Adrenal gland (tissue), 19 donors: ENCODE measurements at places on chromosomes 6 and 20. TPM values are rescaled to one million over a fixed set of nuclear protein-coding genes. Genes with fewer than 3 reads are reported as not detected.

GRCh38 chr20:10632721-10633509 lies 40.9 kb downstream of the JAG1 start:
- DNase-seq: no peak
- H3K27me3 ChIP-seq: no peaks in the 10 kb centered on the region
- H3K4me1 ChIP-seq: no peaks in the 10 kb centered on the region
- no peak overlapping the region for H3K4me3 ChIP-seq
- no peak overlapping the region for H3K27ac ChIP-seq

- no peak overlapping the region for H3K4me3 ChIP-seq
- peaks cover 8% of the 10 kb centered on the region for H3K36me3 ChIP-seq
- no peak for DNase-seq
- no peaks in the 10 kb centered on the region for H3K27me3 ChIP-seq
- H3K4me1 ChIP-seq: peaks cover 10% of the 10 kb centered on the region
- peak overlapping the region; percentile 47 for H3K27ac ChIP-seq
Observed at GRCh38 chr6:108660251-108660650, 99.5 kb downstream of the FOXO3 start.

DNA sequence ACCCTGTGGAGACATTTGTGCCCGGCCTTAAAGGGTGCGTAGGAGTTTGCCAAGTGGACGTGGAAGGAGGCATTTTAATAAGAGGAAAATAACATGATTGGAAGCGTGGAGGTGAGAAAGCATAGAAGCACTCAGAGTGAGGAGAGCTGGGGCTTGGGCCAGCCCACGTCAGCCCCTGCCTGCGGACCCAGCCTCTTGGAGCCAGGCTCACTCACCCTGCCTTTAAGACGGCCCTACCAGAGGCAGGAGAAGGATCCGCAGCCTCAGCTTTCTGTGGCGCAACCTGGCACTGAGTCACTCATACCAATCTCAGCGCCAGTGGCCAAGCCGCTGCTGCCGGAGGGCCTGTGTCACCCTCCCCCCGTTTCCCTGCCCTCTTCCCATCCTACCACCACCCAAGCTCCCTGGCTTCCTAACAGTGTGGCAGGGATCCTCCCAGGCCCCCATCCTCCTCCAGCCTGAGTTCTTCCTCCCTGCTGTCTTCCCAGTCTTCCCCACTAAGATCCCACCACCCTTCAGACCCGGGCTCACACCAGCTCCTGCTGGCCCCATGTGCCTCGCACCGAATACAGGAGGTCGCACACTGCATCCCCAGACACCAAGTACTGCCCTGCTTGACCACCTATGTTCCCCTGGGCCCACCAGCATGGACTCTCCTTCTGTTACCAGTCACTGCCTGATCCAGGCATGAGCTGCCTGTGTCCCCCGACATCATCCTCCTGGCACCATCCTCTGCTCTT lies 285.2 kb downstream of the UST start:
- peak; percentile 75 for DNase-seq
- no peaks in the 10 kb centered on the region for H3K27me3 ChIP-seq
- no peaks in the 10 kb centered on the region for H3K36me3 ChIP-seq
- H3K4me3 ChIP-seq: no peak overlapping the region

DNA sequence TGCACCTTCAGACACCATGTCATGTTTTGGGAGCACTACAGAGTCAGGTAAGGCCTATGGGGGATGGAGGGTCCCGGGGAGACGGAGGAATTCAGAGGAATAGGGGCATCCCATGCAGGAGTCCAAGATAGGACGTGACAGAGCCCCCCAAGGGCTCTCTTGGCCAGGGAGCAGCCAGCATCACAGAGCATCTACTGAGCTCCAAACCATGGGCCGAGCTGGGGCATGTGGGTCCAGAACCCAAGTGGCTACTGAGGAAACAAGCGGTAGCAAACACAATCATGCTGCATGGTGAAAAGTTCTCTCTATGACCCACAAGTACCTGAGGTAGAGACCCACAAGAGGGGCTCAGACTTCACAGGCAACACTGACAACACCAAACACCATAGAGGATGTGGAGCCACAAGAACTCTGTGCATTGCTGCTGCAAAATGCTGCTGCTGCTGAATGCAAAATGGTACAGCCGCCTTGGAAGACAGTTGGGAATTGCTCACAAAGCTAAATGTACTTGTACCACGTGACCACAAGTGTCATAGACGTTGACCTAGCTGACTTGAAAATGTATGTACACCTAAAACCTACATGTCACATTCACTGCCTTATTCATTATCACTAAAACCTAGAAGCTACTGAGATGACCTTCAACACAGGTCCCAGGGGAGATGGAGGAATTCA lies 33.4 kb upstream of the MAS1L start:
- no peaks in the 10 kb centered on the region for H3K4me1 ChIP-seq
- no peaks in the 10 kb centered on the region for H3K36me3 ChIP-seq
- no peak for DNase-seq
- H3K4me3 ChIP-seq: no peak overlapping the region
- no peaks in the 10 kb centered on the region for H3K27me3 ChIP-seq
- H3K27ac ChIP-seq: no peak overlapping the region

DNA sequence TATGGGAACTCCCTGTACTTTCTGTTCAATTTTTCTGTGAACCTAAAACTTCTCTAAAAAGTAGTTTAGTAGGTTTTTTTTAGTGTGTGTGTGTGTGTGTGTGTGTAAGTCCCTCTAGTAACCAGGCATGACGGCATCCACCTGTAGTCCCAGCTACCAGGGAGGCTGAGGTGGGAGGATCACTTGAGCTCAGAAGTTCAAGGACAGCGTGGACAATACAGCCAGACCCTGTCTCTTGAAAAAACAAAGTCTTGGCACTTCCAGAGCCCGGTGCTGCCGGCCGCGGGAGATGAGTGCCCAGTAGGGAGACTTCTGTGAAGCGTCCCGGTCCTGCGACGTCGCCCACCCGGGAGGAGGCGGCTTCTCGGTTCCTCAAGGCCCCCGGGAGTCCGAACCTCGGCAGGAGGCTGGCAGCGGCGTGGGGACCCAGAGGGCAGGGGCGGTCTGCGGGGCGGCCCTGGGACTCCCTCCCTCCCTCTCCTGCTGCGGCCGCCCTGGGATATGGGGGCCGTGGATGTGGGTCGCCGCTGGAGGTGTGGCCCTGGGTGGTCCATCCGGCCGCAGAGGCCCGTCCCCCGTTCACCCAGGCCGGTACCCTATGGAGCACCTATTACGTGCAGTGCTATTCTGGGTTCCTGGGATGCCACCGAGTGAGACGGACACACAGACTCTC lies 78.0 kb upstream of the SIRPG start:
- no peak for DNase-seq
- no peaks in the 10 kb centered on the region for H3K36me3 ChIP-seq
- H3K27ac ChIP-seq: no peak overlapping the region
- H3K27me3 ChIP-seq: peaks cover 4% of the 10 kb centered on the region
- no peak overlapping the region for H3K4me3 ChIP-seq

DNA sequence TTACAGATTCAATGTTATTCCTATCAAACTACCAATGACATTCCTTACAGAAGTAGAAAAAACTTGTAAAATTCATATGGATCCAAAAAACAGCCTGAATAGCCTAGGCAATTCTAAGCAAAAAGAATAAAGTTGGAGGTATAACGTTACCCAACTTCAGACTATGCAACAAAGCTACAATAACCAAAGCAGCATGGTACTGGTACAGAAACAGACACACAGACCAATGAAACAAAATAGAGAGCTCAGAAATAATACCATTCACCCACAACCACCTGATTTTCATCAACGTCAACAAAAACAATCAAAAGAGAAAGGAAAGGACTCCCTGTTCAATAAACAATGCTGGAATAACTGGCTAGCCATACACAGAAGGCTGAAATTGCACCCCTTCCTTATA lies 17.2 kb upstream of the PLN start:
- H3K4me1 ChIP-seq: peaks cover 11% of the 10 kb centered on the region
- H3K27me3 ChIP-seq: no peaks in the 10 kb centered on the region
- no peak for DNase-seq
- no peak overlapping the region for H3K27ac ChIP-seq
- no peaks in the 10 kb centered on the region for H3K36me3 ChIP-seq
- H3K4me3 ChIP-seq: no peak overlapping the region

DNA sequence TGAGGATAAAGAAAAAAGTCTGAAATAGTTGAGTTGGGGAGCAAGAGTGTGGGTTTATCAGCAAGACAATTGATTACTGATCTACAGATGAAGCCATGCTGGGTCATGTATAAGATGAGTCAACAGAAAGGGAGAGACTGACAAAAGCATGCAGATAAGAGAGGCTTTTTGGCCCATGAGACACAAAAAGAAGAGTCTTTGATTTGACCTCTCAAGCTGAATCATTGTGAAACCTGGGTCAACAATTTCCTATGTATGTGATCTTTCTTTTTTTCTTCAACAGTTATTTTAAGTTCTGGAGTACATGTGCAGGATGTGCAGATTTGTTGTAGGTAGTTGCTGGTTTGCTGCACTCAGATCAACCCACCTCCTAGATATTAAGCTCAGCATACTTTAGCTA lies 15.9 kb downstream of the RIMS1 start:
- no peaks in the 10 kb centered on the region for H3K27me3 ChIP-seq
- H3K27ac ChIP-seq: no peak overlapping the region
- no peak for DNase-seq

- H3K27me3 ChIP-seq: no peaks in the 10 kb centered on the region
- H3K4me1 ChIP-seq: no peaks in the 10 kb centered on the region
- no peaks in the 10 kb centered on the region for H3K36me3 ChIP-seq
- no peak overlapping the region for H3K27ac ChIP-seq
Observed at GRCh38 chr20:58300321-58300720, 9.2 kb upstream of the RAB22A start.

LY6G6D gene
- total RNA-seq: not detected

ULBP3 gene
- 4.1 TPM for total RNA-seq

GJA10 gene
- total RNA-seq: not detected

DNA sequence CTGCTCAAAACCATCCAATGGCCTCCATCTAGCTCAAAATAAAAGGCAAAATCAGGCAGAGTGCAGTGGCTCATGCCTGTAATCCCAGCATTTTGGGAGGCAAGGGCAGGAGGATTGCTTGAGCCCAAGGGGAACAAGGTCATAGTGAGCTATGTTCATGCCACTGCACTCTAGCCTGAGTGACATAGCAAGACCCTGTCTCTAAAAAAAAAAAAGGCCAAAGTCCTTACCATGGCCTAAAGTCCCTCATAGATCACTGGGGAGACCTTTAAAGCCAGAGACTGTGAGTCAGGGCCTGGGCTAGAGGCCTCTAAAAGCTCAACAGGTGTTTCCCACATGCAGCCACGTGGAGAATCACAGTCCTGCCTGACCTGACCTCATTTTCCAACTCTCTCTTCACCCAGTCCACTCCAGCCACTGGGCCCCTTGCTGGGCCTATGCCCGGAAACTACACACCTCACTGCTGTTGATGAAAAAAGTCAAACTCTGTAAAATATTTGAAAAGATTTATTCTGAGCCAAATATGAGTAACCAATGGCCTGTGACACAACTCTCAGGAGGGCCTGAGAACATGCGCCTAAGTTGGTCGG lies 28.2 kb upstream of the TAB2 start:
- H3K36me3 ChIP-seq: no peaks in the 10 kb centered on the region
- H3K4me1 ChIP-seq: no peaks in the 10 kb centered on the region
- DNase-seq: no peak
- H3K27me3 ChIP-seq: no peaks in the 10 kb centered on the region

TRIM40 gene
- not detected for total RNA-seq

TRIM26 gene
- total RNA-seq: 41.9 TPM
